Cardiac muscle cell (in vitro differentiated cells and primary cell): ENCODE measurements at places on chromosomes 4 and X. TPM values are rescaled to one million over a fixed set of nuclear protein-coding genes. Genes with fewer than 3 reads are reported as not detected.

IRS4 gene
- not detected in 2 replicates for polyA plus RNA-seq

UBE2D3 gene
- 241 and 350 TPM in 2 replicates for polyA plus RNA-seq

RTL5 gene
- polyA plus RNA-seq, result 8.3 and 10.4 TPM in 2 replicates

FSTL5 gene
- polyA plus RNA-seq, result 0.59 and 0.61 TPM in 2 replicates

GRCh38 chrX:78708262-78708661 is 39.3 kb upstream of the LPAR4 start:
- peak; percentile 63 for DNase-seq
- H3K36me3 ChIP-seq, result no peaks in the 10 kb centered on the region
- H3K27me3 ChIP-seq, result no peaks in the 10 kb centered on the region
- H3K27ac ChIP-seq, result no peak overlapping the region

- H3K27ac ChIP-seq, result no peak overlapping the region
- peak; percentile 67 for DNase-seq
- H3K4me3 ChIP-seq, result no peak overlapping the region
- no peaks in the 10 kb centered on the region for H3K36me3 ChIP-seq
- H3K27me3 ChIP-seq, result no peaks in the 10 kb centered on the region
Measured at GRCh38 chrX:47991263-47992094, 12.3 kb downstream of the ZNF182 start.

DNA sequence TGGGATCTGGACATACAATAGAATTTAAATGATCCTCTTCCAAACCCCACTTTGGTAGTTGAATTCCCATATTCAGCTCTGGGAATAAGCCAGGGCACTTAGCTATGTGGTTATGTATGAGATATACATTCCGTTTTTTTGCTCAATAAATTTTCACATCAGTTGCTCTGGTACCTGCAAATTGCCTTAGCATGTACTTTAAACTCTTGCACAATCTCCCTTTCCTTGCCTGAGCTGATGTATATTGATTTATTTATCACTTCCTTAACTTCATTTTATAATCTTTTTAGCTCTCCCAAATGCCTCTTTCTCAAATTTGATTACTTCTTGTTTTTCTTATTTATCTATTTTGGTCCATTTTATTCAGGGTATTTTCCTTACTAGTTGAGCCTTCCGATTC is 90.1 kb upstream of the AGA start:
- no peak overlapping the region for H3K27ac ChIP-seq
- H3K36me3 ChIP-seq, result no peaks in the 10 kb centered on the region
- H3K4me1 ChIP-seq, result no peaks in the 10 kb centered on the region
- no peaks in the 10 kb centered on the region for H3K27me3 ChIP-seq
- no peak for DNase-seq

DNA sequence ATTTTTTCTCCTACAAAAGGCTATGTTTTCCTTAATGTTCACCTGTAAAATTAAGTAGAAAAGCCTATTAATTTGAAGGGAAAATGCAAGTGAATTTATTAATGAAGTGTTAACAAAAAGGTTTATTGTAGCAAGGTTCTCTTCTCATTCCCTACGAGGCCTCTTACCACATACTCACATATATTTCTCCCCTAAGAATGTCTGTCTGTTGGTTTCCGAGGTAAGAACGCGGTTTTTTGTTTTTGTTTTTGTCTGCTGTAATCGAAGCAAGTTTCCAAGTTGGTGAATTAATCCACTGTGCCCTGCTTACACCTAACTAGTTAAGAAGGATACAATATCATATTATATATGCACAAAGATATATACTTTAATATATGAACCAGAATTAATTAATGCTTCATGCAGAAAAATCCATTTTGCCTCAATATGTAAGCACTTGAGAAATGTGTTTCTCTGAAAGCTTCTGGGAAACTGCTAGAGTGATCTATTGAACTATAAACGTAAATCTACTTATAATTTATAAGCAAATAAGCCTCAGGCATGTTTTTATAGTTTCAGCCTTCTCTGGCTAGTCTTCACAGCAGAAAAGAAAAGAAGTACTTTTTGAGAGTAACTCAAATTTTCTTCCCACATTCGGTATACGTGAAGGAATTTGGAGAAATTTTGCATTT is 120.8 kb downstream of the EGF start:
- no peaks in the 10 kb centered on the region for H3K36me3 ChIP-seq
- H3K27ac ChIP-seq, result no peak overlapping the region
- H3K4me3 ChIP-seq, result no peak overlapping the region
- H3K27me3 ChIP-seq, result no peaks in the 10 kb centered on the region

- H3K4me3 ChIP-seq, result peak overlapping the region; percentile 52
- no peak overlapping the region for H3K27ac ChIP-seq
- peaks cover 55% of the 10 kb centered on the region for H3K27me3 ChIP-seq
- no peaks in the 10 kb centered on the region for H3K36me3 ChIP-seq
- H3K4me1 ChIP-seq, result no peaks in the 10 kb centered on the region
Measured at GRCh38 chr4:24471486-24472160, 112.7 kb downstream of the DHX15 start.

- no peak for DNase-seq
- no peak overlapping the region for H3K27ac ChIP-seq
- H3K27me3 ChIP-seq, result no peaks in the 10 kb centered on the region
Measured at GRCh38 chrX:41553688-41554087, 106.5 kb downstream of the NYX start.

GRCh38 chr4:177862541-177863176 is 420.4 kb upstream of the AGA start:
- H3K27ac ChIP-seq, result no peak overlapping the region
- no peaks in the 10 kb centered on the region for H3K36me3 ChIP-seq
- no peaks in the 10 kb centered on the region for H3K27me3 ChIP-seq
- no peak overlapping the region for H3K4me3 ChIP-seq
